Esophagus muscularis mucosa (tissue), 4 donors: ENCODE measurements at places on chromosomes 13 and 19.
A peak's percentile ranks its signal among the peaks of the same experiment; 100 is the strongest.

DNA sequence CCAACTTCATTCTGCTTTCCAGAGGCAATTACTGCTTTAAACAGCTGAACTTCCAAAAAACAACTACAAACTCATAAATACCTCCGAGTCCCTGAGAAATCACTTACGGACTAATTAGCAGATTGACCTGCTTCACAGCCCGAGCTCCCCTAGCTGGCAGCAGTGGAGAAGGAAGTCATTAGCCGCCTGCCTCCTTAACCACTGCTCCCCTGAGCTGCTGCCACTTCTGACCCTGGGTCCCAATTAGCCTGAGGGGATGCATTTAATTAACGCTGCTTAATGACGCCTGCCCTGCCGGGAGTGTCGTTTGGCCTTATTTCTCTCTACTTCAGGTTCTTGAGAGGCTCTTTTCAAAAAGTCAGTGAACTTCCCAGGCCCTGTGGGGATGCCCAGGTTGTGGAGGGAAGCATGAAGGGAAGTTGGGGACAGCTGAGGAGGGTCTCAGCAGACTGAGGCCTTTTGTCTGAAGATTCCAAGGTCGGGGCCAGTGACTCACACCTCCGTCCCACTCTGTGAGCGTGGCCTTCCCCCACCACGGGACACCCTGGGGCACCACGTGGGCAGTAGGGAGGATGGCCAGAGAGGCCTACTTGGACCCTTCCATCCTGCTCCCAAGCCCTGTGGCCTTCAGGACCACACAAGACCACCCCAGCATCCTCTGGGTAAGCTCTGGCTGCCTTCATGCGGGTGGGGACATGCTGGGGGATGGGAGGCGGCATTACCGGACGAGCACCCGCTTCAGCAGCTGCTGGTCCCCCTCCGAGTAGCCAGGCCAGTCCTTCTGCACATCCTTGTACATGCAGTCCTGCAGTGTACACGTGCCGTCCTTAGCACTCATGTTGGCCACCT, 19.8 kb upstream of the ISYNA1 start:
- H3K4me3 ChIP-seq, result no peak overlapping the region
- no peaks in the 10 kb centered on the region for H3K27me3 ChIP-seq
- H3K27ac ChIP-seq, result peak overlapping the region; percentile 95
- peaks cover 69% of the 10 kb centered on the region for H3K36me3 ChIP-seq
- H3K4me1 ChIP-seq, result peaks cover 42% of the 10 kb centered on the region

- peaks cover 58% of the 10 kb centered on the region for H3K4me1 ChIP-seq
- H3K4me3 ChIP-seq, result no peak overlapping the region
- no peak overlapping the region for H3K27ac ChIP-seq
- H3K36me3 ChIP-seq, result peaks cover 9% of the 10 kb centered on the region
These were observed 100.8 kb downstream of the STK24 start for GRCh38 chr13:98476106-98476505.

- no peak for DNase-seq
- H3K27me3 ChIP-seq, result no peaks in the 10 kb centered on the region
- H3K36me3 ChIP-seq, result peaks cover 26% of the 10 kb centered on the region
- H3K4me3 ChIP-seq, result no peak overlapping the region
These were observed 51.9 kb downstream of the DNM2 start for GRCh38 chr19:10769533-10770491.

DNA sequence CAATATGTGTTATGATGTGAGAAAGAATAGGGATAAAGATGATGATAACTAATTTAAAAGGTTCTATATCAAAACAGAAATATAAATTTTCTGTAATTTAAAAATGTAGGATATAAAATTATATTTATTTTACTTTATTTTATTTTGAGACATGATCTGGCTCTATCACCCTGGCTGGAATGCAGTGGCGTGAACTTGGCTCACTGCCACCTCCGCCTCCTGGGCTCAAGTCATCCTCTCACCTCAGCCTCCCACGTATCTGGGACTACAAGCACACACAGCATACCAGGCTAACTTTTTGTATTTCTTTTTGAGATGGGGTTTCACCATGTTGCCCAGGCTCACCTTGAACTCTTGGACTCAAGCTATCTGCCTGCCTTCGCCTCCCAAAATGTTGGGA, 214.9 kb upstream of the SLITRK1 start:
- no peaks in the 10 kb centered on the region for H3K36me3 ChIP-seq
- DNase-seq, result no peak
- no peak overlapping the region for H3K4me3 ChIP-seq
- H3K27me3 ChIP-seq, result no peaks in the 10 kb centered on the region

DNA sequence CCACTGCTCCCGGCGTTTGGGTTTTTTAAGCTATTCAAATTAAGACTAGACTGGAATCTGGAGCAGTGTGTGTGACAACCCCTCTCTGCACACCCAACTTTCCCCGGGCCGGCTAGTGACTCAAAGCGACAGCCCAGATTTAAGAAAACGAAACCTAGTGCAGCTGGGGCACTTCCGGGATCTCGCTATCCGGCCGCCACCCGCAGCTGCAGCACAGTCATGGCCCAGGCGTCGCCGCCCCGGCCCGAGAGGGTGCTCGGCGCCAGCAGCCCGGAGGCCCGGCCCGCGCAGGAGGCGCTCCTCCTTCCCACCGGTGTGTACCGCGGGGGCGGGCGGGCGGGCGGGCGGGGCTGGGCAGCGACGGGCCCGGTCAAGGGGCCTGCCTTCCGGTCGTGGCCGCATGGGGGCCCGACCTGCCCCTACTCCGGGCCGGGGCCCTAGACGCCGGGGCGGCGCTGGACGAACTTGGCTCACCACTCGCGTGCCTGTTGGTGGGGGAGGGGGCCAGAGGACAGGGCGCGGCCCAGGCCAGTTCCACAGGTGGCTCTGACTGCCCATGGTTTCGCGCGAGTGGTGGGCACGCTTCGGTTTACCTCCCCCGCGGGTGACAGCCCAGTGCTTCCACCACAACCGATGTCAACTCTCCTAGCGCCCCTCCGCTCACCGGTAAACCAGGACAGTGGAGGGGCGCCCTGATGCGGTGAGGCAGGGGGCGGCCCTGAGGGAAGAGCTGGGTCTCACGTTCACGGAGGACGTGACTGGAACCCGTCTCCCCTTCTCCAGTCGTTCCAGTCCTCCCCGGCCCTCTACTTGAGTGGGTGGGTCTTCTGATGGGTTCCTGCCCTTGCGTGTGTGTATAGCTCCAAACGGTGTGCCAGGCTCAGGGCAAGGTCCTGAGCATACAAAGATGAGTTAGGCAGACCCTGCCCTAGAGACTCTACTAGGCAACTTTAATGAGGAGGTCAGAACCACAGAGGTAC, at the start of gene PHF11:
PHF11 (plus strand) TSS at position 171 of the 980 bp plus-strand sequence; CDS start at position 220, 49 bp downstream.
- peak within 1 kb of the TSS; percentile 76 for H3K4me3 ChIP-seq
- no peaks in the 10 kb centered on the region for H3K27me3 ChIP-seq
- H3K36me3 ChIP-seq, result peaks cover 7% of the 10 kb centered on the region
- H3K27ac ChIP-seq, result peak within 1 kb of the TSS; percentile 94
- no peaks in the 10 kb centered on the region for H3K4me1 ChIP-seq

- no peaks in the 10 kb centered on the region for H3K36me3 ChIP-seq
- no peaks in the 10 kb centered on the region for H3K27me3 ChIP-seq
- peaks cover 15% of the 10 kb centered on the region for H3K4me1 ChIP-seq
- H3K4me3 ChIP-seq, result no peak overlapping the region
- DNase-seq, result peak; percentile 78
- peak overlapping the region; percentile 3 for H3K27ac ChIP-seq
These were observed 34.6 kb upstream of the SLC46A3 start for GRCh38 chr13:28753208-28753892.

DNA sequence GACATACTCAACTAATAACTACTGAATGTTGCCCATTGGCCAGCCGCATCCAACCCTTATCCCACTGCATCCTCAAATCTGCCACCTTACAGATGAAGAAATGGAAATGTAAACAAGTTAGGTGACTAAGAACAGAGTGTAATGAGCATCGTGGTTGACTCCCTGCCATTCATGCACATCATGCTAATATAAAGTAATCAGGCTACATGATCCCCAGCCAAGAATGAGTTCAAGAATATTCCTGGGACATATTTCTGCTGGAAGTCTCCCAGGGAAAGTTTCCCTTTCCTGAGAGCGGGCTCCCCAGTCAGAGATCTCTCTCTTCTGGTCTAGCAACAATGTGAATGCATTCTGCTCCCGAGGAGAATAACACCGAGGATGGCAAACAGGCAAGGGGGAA, 55.9 kb upstream of the SERP2 start:
- H3K4me3 ChIP-seq, result peak overlapping the region; percentile 40
- DNase-seq, result no peak
- H3K4me1 ChIP-seq, result peaks cover 22% of the 10 kb centered on the region
- no peaks in the 10 kb centered on the region for H3K27me3 ChIP-seq
- H3K36me3 ChIP-seq, result no peaks in the 10 kb centered on the region
- H3K27ac ChIP-seq, result peak overlapping the region; percentile 45

- no peaks in the 10 kb centered on the region for H3K27me3 ChIP-seq
- H3K4me1 ChIP-seq, result peaks cover 37% of the 10 kb centered on the region
- DNase-seq, result no peak
- no peak overlapping the region for H3K4me3 ChIP-seq
These were observed 70.0 kb upstream of the GTF3A start for GRCh38 chr13:27354379-27354778.

DNA sequence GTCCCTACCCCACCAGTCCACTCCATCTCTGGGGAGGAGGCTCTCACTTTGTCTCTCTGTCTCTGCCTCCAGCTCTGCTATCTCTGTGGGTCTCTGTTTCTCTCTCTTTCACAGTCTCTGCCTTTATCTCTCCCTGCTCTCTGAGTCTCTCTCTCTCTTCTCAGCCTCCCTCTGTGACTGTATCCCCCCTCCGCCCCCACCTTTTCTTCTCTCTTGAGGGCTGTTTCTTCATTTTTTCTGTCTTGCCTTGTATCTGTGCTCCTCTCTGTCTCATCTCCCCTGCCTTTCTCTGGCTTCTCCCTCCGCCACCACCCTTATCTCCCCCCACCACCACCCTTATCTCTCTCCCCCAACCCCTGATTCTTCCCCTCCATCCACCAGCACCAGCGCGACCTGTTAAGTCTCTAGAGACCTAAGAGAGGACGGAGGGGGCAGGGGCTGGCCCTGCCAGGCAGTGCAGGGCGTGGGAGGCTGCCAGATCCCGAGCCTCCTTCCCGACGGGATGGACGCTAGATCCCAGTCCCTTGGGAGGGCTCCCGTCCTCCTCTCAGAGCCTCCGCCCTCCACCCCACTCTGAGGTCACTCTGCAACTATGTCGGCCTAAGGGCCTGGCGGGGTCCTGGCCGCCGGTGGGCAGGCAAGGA, 1.0 kb downstream of the AXL start:
- no peaks in the 10 kb centered on the region for H3K27me3 ChIP-seq
- DNase-seq, result no peak
- H3K4me3 ChIP-seq, result peak overlapping the region; percentile 83
- peaks cover 25% of the 10 kb centered on the region for H3K36me3 ChIP-seq
- peak overlapping the region; percentile 95 for H3K27ac ChIP-seq

DNA sequence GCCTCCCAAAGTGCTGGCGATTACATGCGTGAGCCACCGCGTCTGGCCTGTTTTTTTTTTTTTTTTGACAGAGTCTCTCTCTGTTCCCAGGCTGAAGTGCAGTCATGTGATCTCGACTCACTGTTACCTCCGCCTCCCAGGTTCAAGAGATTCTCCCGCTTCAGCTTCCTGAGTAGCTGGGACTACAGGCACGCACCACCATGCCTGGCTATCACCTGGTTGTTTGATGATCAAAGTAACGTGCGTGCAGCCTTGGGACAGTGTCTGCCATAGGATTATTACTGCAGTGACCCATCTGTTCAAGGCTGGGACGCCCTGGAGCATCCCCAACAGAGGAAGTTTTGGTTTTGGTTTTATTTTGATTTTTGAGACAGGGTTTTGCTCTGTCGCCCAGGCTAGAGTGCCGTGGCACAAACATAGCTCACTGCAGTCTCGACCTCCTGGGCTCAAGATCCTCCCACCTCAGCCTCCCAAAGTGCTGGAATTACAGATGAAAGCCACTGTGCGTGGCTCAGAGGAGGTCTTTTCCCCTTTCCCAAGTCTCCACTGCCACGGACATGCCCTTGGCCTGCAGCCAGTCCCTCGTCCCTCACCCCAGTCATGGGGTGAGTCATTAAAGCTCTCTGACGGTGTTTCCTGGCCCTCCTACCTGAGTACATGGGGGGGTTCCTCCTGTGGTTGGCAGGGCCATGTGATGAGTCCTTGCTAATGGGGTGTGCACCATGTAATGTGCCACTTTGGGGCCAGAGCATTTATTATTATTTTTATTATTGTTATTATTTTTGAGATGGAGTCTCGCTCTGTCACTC, 65.6 kb downstream of the IER2 start:
- H3K27me3 ChIP-seq, result no peaks in the 10 kb centered on the region
- H3K36me3 ChIP-seq, result no peaks in the 10 kb centered on the region
- H3K4me1 ChIP-seq, result no peaks in the 10 kb centered on the region
- no peak overlapping the region for H3K27ac ChIP-seq
- DNase-seq, result no peak

DNA sequence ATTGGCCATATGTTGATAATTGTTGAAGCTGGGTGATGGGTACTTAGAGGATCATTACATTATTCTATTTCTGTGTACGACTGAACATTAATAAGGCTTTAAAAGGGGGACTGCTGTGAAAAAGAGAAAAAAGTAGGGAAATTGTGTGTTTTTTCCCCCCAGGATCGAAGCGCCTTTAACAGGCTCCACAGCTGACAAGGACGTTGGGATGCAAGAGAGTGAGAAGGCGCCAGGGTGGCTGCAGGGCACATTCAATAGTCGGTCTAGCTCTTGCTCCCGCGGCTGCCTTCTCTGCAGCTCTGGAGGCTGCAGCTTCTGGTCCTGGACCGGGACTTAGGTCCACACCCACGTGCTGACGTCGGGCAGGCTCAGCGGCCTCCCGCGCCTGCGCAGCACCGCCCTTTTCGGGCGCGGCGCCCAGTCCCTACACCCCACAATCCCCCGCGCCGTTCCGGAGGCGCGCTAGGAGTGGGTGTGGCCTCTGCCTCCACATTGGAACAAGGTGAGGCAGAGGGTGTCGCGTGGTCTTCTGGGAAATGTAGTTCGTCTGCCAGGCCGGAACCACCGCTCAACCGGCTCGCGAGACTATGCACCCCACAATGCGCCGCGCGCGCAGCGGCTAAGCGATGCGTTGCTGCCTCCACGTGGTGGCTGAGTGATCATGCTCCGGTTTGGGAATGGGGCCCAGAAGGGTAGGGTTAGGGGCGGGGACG, 4.9 kb upstream of the LRFN3 start:
- no peaks in the 10 kb centered on the region for H3K27me3 ChIP-seq
- H3K4me3 ChIP-seq, result peak overlapping the region; percentile 24
- H3K36me3 ChIP-seq, result no peaks in the 10 kb centered on the region
- H3K27ac ChIP-seq, result peak overlapping the region; percentile 64

- H3K27ac ChIP-seq, result no peak overlapping the region
- DNase-seq, result no peak
- H3K27me3 ChIP-seq, result no peaks in the 10 kb centered on the region
- H3K4me1 ChIP-seq, result no peaks in the 10 kb centered on the region
- H3K36me3 ChIP-seq, result no peaks in the 10 kb centered on the region
These were observed 147.1 kb upstream of the SOX1 start for GRCh38 chr13:111919849-111920248.

- no peak overlapping the region for H3K27ac ChIP-seq
- peak overlapping the region; percentile 24 for H3K4me3 ChIP-seq
- H3K27me3 ChIP-seq, result no peaks in the 10 kb centered on the region
- H3K4me1 ChIP-seq, result peaks cover 23% of the 10 kb centered on the region
- DNase-seq, result no peak
These were observed 9.2 kb upstream of the ZNF358 start for GRCh38 chr19:7506385-7507328.
